Anterior cingulate cortex (tissue), 58 donors: ENCODE measurements at places on chromosomes 16 and 17.

DNA sequence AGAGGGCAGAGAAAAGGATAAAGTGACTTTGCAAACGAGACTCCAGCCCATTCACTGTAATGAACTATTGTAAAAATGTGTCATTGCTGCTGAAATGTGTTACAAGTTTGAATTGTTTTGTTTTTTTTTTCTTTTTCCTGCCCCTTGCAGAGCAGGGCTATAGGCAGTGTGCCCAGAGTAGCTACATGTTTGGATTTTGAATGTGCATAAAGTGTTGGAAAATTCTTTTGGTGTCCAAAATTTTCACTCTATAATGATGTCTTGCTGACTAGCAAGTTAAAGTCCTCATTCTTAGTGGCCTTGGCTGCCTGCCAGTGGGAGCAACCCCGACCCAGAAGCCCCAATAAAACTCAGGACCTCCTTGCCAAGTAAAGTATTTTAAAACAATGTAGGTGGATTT, 66.5 kb downstream of the IGF2BP1 start:
- peak; percentile 60 for DNase-seq

DNA sequence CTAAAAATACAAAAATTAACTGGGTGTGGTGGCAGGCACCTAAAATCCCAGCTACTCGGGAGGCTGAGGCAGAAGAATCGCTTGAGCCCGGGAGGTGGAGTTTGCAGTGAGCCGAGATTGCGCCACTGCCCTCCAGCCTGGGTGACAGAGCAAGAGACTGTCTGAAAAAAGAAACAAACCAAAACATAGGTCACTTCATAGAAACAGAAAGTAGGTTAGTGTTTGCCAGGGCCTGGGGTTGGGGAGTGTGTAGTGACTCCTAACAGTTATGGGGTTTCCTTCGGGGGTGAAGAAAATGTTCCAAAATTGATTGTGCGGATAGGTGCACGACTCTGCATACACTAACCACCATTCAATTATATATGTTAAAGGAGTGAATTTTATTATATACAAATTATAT, 59.2 kb downstream of the ATP2C2 start:
- no peak for DNase-seq

DNA sequence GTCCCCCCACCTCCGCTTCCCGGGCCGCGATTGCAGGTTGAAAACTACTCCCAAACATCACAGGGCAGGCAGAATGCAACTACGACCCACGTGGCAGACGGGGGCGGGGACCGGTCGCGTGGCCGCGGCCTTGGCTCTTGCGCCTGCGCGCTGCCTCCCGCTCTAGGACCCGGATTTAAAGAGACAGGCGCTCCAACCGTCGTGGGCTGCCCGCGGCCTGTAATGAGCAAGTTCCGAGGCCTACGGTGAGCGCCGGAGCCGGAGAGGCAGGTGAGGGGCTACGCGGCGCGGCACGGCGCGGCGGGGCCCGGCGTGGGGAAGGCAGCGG, at the start of gene LIG3:
LIG3 (plus strand) TSS at position 160 of the 328 bp plus-strand sequence. CDS start 2,494 bp downstream, outside the sequence.
- DNase-seq: peak; percentile 93

DNA sequence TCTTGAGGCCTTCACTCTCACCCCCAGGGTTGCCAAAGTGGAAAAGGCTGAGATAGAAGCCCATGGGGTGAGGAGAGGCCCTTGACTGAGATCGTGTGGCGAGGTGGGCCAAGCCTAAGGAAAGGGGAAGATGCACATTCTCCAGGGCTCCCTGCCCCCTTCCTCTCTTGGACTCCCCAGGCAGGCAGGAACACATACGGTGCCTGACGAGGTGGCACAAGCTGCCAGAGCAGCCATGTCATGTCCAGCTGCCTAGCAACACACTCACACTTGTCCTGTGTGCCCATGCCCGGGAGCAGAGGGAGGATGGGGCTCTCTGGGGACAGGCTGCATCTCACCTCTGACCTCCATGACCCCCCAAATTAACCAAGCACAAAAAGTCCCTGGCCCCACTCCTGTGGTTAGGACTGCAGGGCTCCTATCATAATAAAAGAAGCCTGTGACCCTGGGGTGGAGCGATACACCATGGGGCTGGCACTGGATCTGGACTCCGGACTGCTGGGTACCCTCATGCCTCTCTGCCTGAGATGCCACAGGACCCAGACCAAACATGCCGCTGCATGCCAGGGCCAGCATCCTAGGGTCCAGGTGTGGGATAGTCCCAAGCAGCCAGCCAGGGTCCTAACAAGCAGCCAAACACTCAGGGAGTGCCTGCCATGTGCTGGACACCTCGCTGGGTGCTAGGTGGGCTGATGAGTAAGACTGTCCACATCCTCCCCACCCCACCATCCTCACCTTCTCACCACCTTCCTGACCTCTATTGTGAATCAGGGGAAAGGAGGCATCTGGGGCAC, 2.6 kb downstream of the GIT1 start:
- DNase-seq: no peak

DNA sequence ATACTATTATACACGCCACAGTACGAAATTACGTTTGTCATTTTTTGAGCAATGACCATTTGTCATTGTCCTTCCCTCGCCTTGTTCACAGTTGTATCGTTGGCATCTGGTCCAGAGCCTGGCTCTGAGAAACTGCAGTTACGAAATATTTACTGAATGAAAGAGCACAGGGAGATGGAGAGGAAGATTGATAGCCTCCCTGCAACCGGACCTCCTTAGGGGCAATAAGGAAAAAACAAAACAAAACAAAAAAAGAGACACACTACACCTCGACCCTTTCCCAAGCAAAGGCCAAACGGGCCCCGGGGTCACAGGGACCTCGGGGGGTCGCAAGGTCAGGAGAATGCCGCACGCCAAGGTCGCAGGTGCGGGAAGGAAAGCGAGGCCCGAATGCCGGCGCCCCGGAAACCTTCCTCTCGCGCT, 857 bp downstream of the GOT2 start:
- no peak for DNase-seq

DNA sequence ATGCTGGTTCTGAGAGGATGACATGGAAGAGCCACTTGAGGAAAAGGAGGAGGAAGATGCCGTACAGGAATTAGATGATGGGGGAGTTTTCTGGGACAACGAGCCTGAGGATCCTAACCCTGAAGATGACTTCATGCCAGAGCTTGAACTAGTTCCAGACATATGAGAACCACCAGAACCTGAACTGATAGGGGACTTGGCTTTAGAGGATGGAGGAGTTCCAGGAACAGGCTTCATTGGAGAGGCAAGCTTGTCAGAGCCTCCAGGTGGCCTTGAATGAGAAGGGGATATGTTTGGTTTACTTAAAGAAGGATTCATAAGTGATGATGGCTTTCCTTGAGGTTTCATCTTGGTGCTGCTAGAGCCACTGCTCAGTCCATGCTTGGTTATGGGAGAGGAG, 6.9 kb upstream of the FBXL20 start:
- DNase-seq: no peak

- DNase-seq: no peak
Observed at GRCh38 chr17:58315750-58316149, 12.8 kb downstream of the TSPOAP1 start.

- no peak for DNase-seq
Observed at GRCh38 chr16:71628810-71629209, 2.8 kb downstream of the MARVELD3 start.
